T-helper 17 cell (primary cell): ENCODE measurements at places on chromosomes 1 and 21.

DNA sequence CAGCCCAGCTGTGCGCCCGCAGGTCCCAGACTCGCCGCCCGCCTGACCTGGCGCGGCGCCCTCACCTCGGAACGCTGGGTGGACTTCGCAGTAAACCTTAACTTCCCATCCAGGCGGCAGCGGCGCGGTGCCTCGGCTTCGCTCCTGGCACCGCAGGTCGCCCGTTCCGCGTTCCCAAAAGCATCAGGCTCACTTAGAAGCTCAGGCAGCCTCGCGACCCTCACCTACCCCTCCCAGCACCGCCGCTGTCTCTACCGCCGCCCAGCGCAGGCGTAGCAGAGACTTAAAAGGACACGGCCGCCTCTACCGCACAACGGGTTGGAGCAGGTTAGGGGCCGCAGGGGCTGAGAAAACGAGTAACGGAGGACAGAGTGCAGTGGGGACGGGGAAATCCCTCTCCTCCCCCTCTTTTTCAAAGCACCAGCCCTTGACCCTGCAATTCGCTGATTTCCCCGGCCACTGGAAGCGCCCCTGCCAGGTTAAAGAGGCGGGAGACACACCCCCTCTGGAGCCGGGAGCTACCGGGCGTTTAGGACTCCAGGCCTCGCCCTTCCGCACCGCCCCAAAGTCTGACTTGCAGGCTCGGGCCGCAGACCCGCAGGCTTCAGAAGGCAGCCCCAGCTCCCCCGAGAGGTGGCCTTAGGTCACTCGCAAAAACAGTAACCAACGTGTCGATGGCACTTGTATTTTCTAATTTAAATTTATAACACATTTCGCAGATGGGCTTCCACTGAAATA lies 328.5 kb downstream of the FAM72C start:
- peaks cover 27% of the 10 kb centered on the region for H3K27me3 ChIP-seq
- H3K4me1 ChIP-seq, result peaks cover 2% of the 10 kb centered on the region
- H3K36me3 ChIP-seq, result no peaks in the 10 kb centered on the region
- DNase-seq, result no peak

GRCh38 chr21:46098303-46099141 lies 610 bp downstream of the COL6A2 start:
- H3K4me1 ChIP-seq, result peaks cover 10% of the 10 kb centered on the region
- peaks cover 25% of the 10 kb centered on the region for H3K27me3 ChIP-seq
- no peak overlapping the region for H3K27ac ChIP-seq
- peak; percentile 15 for DNase-seq
- H3K4me3 ChIP-seq, result peak overlapping the region; percentile 79

DNA sequence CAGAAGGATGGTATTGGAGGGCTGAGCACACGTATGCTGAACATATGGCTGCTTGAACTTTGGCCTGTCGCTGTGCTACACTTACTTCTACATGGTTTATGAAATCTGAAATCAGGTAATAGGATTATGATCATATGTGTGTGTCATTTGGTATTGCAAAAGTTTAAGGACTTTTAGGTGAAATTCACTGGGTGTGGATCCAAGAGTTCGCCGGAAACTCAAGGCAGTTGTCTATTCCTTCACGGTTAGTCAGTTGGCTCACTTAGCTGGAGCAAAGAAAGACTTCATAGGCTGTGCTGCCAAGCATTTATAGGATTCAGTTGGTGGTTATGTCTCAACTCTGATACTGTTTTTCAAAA lies 927 bp downstream of the UAP1 start:
- no peaks in the 10 kb centered on the region for H3K27me3 ChIP-seq
- H3K4me3 ChIP-seq, result peak overlapping the region; percentile 94
- H3K4me1 ChIP-seq, result peaks cover 38% of the 10 kb centered on the region

GRCh38 chr1:21863981-21864380 lies 51.9 kb downstream of the LDLRAD2 start:
- no peak for DNase-seq
- no peak overlapping the region for H3K4me3 ChIP-seq
- H3K36me3 ChIP-seq, result no peaks in the 10 kb centered on the region
- no peak overlapping the region for H3K27ac ChIP-seq
- H3K27me3 ChIP-seq, result peaks cover under 1% of the 10 kb centered on the region

DNA sequence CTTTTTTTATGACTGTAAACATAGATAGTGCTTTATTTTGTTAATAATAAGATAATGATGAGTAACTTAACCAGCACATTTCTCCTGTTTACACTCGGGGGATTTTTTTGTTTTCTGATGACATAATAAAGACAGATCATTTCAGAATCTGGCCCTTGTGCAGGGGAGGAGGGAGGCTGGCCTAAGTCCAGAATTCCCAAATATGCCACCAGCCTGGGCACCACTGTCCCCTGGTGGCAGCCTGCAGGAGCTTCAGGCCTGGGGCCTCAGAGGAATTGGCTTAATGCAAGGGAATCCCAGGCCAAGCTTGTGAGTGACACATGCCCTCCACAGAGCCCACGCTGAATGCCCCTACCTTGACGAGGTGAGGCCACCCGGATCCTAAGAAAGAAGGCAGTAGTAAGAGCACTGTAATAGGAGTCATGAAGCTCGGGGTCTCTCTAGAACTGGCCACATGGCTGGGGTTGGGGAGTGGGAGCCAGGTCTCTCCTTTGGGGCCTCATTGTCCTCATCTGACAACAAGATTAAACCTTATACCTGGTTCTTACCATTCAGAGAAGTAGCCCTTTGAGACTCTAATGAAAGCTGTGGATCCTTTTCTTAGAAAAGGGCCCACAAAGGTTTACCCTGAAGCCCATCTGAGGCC lies 24.1 kb downstream of the ETNK2 start:
- H3K27me3 ChIP-seq, result no peaks in the 10 kb centered on the region
- no peak for DNase-seq
- no peaks in the 10 kb centered on the region for H3K36me3 ChIP-seq
- no peak overlapping the region for H3K4me3 ChIP-seq

GRCh38 chr1:169307176-169307575 lies 60.4 kb downstream of the NME7 start:
- H3K36me3 ChIP-seq, result peaks cover 2% of the 10 kb centered on the region
- no peak overlapping the region for H3K4me3 ChIP-seq
- no peak for DNase-seq
- H3K4me1 ChIP-seq, result peaks cover 5% of the 10 kb centered on the region
- no peak overlapping the region for H3K27ac ChIP-seq

GRCh38 chr1:64268653-64269557 lies 65.5 kb downstream of the UBE2U start:
- no peak overlapping the region for H3K4me3 ChIP-seq
- H3K27ac ChIP-seq, result no peak overlapping the region
- H3K4me1 ChIP-seq, result peaks cover 2% of the 10 kb centered on the region
- peak; percentile 15 for DNase-seq
- no peaks in the 10 kb centered on the region for H3K36me3 ChIP-seq

DNA sequence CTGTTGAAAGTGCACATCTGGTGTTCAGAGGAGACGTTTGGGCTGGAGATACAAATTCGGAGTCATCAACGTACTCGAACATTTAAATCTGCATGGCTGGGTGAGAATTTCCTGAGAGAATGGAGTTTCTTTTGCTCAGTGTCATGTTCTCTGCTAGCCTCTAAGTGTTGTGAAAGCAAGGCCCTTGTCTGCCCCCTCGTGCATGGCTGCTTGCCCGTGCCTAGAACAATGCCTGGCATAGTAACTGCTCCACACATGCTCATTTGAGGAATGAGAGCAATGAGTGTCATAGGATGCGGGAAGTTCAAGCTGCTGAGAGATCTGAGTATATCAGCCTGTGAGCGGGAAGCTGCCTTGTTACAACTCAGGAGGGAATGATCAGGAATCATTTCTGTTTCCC lies 171.1 kb upstream of the CSF3R start:
- H3K27ac ChIP-seq, result no peak overlapping the region
- H3K27me3 ChIP-seq, result peaks cover 95% of the 10 kb centered on the region
- DNase-seq, result no peak

GRCh38 chr21:38769191-38769780 lies 36.4 kb upstream of the ETS2 start:
- H3K4me3 ChIP-seq, result peak overlapping the region; percentile 79
- H3K36me3 ChIP-seq, result no peaks in the 10 kb centered on the region
- peaks cover 27% of the 10 kb centered on the region for H3K4me1 ChIP-seq
- H3K27ac ChIP-seq, result peak overlapping the region; percentile 94
- H3K27me3 ChIP-seq, result peaks cover 25% of the 10 kb centered on the region

GRCh38 chr1:241848686-241849344 lies 811 bp downstream of the EXO1 start:
- DNase-seq, result no peak
- H3K4me3 ChIP-seq, result peak overlapping the region; percentile 95
- H3K27me3 ChIP-seq, result peaks cover 2% of the 10 kb centered on the region
- peaks cover 11% of the 10 kb centered on the region for H3K4me1 ChIP-seq

DNA sequence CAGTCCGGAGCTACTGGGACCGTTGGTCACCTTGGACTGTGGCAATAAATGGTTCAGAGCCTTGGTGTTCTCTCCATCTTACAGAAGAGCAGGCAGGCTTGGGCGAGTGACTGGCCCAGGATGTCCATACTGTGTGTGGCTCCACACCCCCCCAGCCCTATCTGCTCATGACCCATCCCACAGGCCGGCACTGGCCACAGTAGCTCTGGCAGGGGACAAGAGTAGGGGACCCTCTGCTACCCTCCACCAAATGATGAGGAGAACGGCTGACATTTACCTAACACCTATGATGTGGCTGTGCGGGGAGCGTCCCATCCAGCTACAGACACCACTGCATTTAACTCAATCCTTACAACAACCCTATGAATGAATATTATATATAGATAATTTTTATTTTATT lies 13.3 kb downstream of the LDLRAD2 start:
- no peak overlapping the region for H3K4me3 ChIP-seq
- no peak overlapping the region for H3K27ac ChIP-seq
- H3K27me3 ChIP-seq, result peaks cover 10% of the 10 kb centered on the region
- H3K4me1 ChIP-seq, result peaks cover 2% of the 10 kb centered on the region

DNA sequence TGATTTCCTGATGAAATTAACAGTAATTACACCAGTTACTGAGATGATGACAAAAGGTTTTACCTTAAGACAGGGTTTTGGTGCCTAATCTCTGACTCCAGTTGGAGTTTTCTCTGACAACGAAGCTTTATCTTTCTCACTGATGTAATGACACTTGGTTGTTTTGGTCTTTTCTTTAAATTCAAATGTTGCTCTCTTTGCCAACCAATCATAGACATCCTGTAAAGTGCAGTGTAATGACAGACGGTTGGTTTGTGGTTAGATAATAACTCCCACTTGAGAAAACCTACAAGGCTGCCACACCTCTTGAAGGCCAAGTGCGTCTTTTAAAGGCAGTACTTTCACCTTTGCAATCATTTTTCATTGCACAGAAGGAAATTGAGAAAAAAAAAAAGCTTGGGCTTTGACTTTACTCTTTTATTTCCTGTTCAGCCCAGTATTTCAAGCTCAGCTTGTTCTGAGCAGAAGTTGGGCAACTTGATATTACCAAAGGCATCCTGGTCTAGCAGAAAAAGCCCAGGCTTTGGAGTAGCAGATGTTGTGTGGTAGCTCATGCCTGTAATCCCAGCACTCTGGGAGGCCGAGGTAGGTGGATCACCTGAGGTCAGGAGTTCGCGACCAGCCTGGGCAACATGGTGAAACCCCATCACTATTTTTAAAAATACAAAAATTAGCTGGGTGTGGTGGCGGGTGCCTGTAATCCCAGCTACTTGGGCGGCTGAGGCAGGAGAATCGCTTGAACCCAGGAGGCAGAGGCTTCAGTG lies 14.9 kb downstream of the PDIK1L start:
- H3K4me1 ChIP-seq, result peaks cover 31% of the 10 kb centered on the region
- peak; percentile 37 for DNase-seq
- H3K27ac ChIP-seq, result peak overlapping the region; percentile 92
- peak overlapping the region; percentile 87 for H3K4me3 ChIP-seq

DNA sequence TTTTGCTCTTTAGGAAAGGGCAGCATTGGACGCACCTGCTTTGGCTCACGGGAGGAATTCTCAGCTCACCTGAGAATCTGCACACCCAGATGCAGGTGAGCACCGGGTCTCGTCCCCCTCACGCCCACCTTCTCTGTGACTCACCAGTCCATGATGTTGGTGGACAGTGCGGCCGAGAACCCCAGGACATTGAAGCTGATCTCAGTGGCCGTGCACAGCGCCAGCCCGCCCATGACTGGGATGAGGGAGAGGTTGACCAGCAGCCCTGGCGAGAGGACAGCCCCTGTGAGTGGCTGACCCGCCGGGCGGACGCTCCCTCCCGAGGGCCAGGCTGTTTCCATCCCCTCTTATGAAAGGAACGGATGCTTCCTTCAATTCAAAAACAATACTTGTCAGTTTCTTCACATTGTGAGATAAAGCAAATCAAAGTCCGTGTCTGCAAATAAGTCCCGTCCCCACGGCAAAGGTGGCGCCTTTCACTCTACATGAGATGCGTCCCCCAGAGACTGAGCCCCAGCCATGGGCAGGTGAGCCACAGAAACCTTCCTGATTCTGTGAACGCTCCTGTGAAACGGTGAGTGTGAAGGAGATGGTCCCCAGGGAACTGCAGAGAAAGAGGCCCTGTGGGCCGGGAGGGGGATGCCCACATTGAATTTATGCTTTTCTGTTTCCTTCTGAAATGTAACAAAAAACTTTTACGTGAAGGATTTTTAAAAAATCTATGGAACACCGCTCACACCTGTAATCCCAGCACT lies 12.7 kb upstream of the CDK11B start:
- no peak overlapping the region for H3K4me3 ChIP-seq
- H3K27me3 ChIP-seq, result no peaks in the 10 kb centered on the region
- H3K4me1 ChIP-seq, result peaks cover 2% of the 10 kb centered on the region
- H3K27ac ChIP-seq, result no peak overlapping the region
- no peaks in the 10 kb centered on the region for H3K36me3 ChIP-seq

GRCh38 chr1:171256940-171257606 lies 8.8 kb downstream of the FMO1 start:
- peaks cover 43% of the 10 kb centered on the region for H3K27me3 ChIP-seq
- no peak overlapping the region for H3K27ac ChIP-seq
- DNase-seq, result no peak

- no peaks in the 10 kb centered on the region for H3K4me1 ChIP-seq
- no peak overlapping the region for H3K4me3 ChIP-seq
- no peak for DNase-seq
- peaks cover 34% of the 10 kb centered on the region for H3K27me3 ChIP-seq
Observed at GRCh38 chr1:199292896-199293295, 654.1 kb downstream of the PTPRC start.

DNA sequence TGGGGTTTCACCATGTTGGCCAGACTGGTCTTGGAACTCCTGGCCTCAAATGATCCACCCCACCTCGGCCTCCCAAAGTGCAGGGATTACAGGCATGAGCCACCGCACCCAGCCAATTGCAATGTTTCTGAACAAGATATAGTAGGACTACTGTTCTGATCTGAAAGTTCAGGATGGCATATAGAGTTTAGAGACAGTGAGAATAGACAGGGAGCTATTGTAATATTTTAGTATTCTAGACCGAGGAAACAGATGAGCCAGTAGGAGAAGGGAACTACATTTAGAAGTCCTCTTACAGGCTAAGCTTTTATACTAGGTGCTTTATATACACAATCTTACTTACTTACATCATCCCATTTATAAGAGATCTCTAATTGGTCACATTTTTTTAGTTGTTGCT lies 33.1 kb downstream of the SOAT1 start:
- no peak for DNase-seq
- H3K4me1 ChIP-seq, result peaks cover 19% of the 10 kb centered on the region
- no peaks in the 10 kb centered on the region for H3K27me3 ChIP-seq
